ENCODE measurements at places on chromosomes 5 and 9.
A peak's percentile ranks its signal among the peaks of the same experiment; 100 is the strongest.

GRCh38 chr9:83956086-83956435 lies 24.0 kb downstream of the HNRNPK start:
- no peak for DNase-seq

DNA sequence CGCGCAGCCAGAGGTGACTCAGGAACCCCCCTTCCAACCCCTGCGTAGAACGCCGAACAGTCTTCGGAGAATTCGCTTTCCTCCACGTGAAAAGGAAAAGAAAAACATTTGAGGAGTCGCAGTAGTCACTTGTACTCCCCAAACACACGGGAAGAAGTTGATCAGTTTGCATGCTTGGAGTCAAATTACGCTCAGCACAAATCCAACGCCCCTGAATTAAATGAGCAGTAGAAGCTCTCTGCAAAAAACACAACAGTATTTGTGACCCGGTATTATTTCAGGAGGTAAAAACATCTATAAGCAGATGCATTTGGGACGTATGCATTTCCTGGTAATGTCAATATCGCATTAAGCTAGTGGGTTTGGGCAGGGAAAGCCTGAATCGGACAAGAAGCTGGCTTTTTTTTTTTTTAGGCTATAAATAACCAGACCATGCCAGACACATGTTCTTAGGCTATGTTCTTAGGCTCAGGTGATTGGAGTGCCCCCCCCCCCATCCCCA lies 854 bp upstream of the ARL15 start:
- peak; percentile 14 for DNase-seq

DNA sequence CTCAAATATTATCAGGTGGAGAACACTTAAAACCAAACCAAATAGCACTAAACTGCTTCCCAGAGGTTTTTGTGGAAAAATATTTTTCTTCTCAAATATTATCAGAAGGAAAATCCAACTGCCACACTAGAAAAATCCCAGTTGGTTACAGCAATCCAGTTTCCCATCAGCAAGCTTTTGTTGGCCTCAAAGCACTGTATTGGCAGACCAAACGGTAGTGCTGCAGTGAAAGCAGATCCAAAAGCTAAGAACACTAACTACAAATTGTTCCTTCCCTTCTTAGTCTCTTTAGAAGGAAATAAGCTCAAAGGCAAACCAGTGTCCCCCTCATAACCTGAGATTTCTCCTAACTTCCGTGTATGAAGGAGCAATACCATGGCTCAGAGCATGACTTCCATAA lies 105.3 kb downstream of the TRIM36 start:
- DNase-seq, result no peak

DNA sequence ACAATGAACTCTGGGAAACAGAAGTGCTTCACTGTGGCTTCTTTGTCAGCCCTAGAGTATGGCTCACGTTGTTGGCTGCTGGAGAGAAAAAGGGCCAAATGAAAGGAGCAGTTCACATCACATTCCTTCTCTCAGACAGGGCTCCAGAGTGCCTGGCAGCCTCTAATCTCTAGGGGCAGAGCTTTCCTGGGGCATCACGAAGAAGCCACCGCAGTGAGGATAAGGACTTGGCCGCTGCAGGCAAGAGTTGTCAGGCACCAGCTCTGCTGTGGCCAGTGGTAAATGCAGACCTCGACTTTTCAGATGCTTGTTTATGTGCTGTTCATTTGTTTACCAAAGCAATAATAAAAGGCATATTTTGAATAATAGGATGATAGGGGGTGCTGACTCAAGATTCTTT lies 227.2 kb downstream of the ICE1 start:
- no peak for DNase-seq

- no peak for DNase-seq
These were observed 65.9 kb downstream of the DMRTA1 start for GRCh38 chr9:22512495-22512894.

- no peak for DNase-seq
These were observed 35.1 kb upstream of the DAB2 start for GRCh38 chr5:39459907-39460306.

DNA sequence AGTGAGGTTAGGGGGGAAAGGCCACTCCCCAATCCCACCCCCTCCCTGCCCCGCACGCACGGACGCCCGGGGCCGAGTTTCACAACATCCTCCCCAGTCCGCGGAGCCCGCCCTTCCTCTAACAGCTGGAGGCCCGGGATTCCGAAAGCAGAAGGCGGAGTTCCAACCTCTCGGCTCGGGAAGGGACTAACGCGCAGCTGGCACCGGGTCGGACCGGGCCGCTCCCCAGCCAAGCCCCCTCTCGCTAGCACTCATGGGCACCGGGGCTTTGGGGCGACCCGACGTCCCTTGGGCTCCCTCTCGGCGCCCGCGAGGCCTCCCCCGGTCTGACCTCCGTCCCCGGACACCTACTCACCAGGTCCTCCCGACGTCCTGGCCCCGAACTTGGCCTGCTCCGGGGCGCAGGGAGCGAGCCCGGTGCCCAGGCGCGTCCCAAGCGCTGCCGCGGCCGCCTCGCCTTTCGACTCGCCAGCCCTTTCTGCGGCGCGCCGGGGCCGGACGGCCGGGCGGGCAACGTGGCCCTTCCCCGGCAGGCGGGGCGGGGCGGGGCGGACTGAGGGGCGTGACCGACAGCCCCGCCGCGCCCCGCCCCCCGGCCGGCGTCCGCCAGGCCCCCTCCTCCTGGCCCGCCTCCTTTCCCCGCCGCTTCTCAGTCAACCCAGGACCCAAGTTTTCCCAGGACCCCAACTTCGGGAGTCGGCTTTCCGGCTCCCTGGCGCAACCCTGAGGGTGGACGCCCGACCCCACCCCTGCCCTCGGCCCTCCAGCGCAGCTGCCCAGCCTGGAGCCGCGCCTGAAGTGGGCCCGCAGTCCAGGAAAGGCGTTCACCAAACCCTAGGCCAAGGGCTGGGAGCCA lies at the start of gene MGAT1:
TSS of gene MGAT1 (minus strand) at position 482 of the 856 bp plus-strand sequence. CDS start 9,835 bp downstream, outside the sequence.
- peak; percentile 75 for DNase-seq

DNA sequence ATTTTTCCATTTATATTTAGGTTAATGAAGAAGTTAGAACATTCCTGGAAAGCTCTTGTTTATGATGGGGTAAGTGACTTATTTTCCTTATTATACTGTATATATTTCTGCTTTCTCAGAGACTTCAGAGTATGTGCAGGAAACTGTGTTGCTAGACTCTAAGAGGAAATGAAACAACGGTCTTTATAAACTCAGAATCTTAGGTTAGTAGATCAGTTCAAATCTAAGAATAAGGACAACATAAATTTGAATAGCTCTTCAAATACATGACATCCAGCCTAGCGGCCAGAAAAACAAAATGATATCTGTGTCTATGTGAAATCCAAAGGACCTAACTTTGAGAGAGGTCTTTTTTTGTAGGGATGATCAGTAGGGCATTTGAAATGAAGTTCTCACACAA lies 94.3 kb downstream of the PRKACG start:
- DNase-seq, result no peak

- no peak for DNase-seq
These were observed 148.0 kb downstream of the BRINP1 start for GRCh38 chr9:119221276-119221675.

DNA sequence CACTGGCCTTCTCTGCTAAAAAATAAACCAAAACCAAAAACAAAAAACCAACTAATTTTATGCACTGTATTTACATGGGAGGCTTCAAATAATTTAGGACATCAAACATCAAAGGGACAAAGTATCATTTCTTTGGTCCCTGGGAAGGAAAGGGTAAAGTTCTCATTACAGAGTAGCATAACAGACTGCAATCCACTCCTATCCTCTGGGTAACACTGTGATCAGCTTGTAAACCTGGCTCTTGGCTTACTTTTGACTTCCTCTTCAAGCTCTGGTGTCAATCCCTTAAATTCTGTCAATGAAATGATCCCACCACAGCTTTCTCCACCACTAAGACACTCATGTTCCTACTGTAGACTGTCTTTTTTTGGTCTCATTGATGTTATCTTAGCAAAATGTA lies 69.8 kb upstream of the VCAN start:
- no peak for DNase-seq

GRCh38 chr5:109041317-109041716 lies 293.6 kb downstream of the FER start:
- DNase-seq, result no peak

GRCh38 chr9:83508067-83508466 lies 30.1 kb downstream of the FRMD3 start:
- DNase-seq, result no peak

- DNase-seq, result no peak
These were observed 334.0 kb upstream of the PUM3 start for GRCh38 chr9:3177936-3178335.

DNA sequence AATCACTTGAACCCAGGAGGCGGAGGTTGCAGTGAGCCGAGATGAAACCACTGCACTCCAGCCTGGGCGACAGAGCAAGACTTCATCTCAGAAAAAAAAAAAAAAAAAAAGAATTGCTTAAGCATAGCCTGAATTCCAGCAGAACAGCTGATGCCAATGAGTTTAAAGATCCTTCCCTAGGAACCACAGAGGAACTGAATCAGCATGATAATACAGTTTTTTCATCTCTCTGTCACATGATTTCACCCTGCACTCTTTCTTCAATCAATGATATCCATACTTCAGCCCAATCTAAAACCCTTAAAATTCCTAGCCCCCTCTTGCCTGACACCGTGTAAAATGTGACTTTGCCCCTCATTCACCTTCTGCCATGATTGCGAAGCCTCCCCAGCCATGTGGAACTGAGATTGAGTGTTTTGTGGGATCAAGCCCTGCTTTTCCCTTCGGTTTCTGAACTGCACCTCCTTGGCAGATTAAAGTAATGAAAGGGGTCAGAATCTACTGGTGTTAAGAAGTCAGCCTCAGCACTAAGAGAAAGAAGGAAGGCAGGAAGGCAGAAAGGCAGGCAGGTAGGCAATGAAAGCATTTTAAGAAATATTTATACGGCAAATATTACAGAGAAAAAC lies 20.9 kb upstream of the DMXL1 start:
- DNase-seq, result peak; percentile 54

GRCh38 chr9:34984049-34984448 lies 5.5 kb upstream of the DNAJB5 start:
- DNase-seq, result peak; percentile 9

- DNase-seq, result peak; percentile 77
These were observed 1.6 kb upstream of the OXCT1 start for GRCh38 chr5:41871852-41872251.

GRCh38 chr9:70588381-70588780 lies 173.9 kb upstream of the KLF9 start:
- DNase-seq, result no peak

DNA sequence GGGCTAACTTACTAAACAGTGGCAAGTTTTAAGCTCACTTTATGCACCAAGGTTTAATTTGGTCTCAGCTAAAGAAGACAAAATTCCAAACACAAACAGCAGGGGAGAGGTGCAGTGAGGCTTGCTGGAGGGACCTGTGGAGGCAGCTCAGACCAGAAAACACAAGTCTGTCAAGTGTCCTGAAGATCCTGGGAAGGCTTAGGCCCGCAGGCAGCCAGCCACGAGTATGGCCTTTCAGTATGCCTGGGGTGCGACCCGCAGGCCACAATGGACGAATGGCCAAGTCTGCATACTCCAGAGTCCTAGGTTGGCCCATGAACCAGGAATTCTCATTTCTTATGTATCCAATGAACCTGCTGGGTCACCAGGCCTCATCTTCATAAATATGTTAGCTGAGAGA lies 9.3 kb downstream of the CCNI2 start:
- no peak for DNase-seq

DNA sequence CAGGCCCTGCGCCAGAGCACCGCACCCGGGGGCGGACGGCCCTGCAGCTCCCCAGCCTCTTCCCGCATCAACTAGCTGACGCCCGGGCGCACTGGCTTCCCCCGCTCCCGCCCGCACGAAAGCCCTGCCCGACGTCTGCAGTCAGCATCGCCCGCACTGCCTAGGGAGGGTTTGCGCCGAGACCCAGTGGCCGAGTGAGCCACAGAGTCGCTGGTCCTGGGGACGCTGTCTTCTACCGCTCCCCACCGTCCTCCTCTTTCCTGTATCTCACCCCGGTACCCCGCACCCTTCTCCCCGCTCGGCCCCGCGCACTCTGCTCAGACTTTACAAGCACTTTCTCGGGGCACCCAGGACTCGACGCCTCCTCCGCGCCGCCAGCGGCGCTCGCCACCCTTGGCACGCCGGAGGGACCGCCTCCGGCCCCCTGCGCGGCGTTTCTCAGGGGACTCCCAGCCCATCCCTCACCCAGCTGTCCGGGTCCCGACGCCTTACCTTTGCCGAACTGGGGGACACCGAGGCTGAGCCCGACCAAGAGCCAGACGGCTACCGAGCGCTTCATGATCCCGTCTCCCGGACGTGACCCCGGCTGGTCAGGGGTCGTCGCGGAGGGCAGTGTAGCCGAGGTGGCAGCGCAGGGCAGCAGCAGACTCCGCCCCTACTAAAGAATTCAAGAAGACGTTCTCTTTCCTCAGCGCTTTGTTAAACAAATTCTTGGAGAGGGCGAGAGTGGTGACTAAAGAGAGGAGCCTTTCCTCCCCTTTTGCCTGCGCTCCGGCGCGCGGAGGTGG lies 670 bp downstream of the EDIL3 start:
- no peak for DNase-seq
